HFFc6 (cell line): ENCODE measurements at places on chromosomes 12 and 14. TPM values are rescaled to one million over a fixed set of nuclear protein-coding genes. Genes with fewer than 3 reads are reported as not detected.

RNF212B gene
- total RNA-seq: not detected in 3 replicates

NGB gene
- total RNA-seq: not detected in 3 replicates

FOXA1 gene
- 0.36 to 7.6 TPM (median 0.78 TPM) in 3 replicates for total RNA-seq

MYF6 gene
- not detected in 3 replicates for total RNA-seq

FAM90A1 gene
- 0.09 to 0.30 TPM in 2 of 3 replicates, not detected in the other for total RNA-seq

KRT5 gene
- total RNA-seq: not detected in 3 replicates

TMEM233 gene
- not detected in 3 replicates for total RNA-seq

PTGER2 gene
- 0.29 to 0.73 TPM (median 0.37 TPM) in 3 replicates for total RNA-seq

RERG gene
- not detected in 3 replicates for total RNA-seq

ATP23 gene
- 3.2 to 3.6 TPM (median 3.5 TPM) in 3 replicates for total RNA-seq

C12orf42 gene
- not detected in 2 replicates for total RNA-seq

LPAR5 gene
- not detected in 3 replicates for total RNA-seq

SOAT2 gene
- 0.21 to 0.25 TPM (median 0.21 TPM) in 3 replicates for total RNA-seq

SENP1 gene
- 15.0 to 18.5 TPM (median 15.2 TPM) in 3 replicates for total RNA-seq

SLCO1B3 gene
- total RNA-seq: not detected in 3 replicates

LMNTD1 gene
- total RNA-seq: 0.38 to 0.94 TPM (median 0.81 TPM) in 3 replicates

BICDL1 gene
- total RNA-seq: not detected in 3 replicates

CCDC177 gene
- total RNA-seq: not detected in 2 replicates

MTHFD1 gene
- 81.3 to 107 TPM (median 104 TPM) in 3 replicates for total RNA-seq

CELA1 gene
- not detected in 3 replicates for total RNA-seq

GRIN2B gene
- total RNA-seq: not detected in 3 replicates

MFAP5 gene
- 46.6 to 194 TPM (median 50.8 TPM) in 3 replicates for total RNA-seq

NUMB gene
- 64.3 and 70.5 TPM in 2 replicates for total RNA-seq

PAH gene
- not detected in 2 replicates for total RNA-seq

CLEC7A gene
- not detected in 3 replicates for total RNA-seq

LRCOL1 gene
- 0.34 and 0.51 TPM in 2 replicates for total RNA-seq

B4GALNT3 gene
- total RNA-seq: not detected in 3 replicates

IL23A gene
- 0.38 TPM in 1 of 3 replicates, not detected in the others for total RNA-seq

AMDHD1 gene
- total RNA-seq: not detected in 3 replicates

LTBP2 gene
- total RNA-seq: 121 to 170 TPM (median 121 TPM) in 3 replicates

KRT71 gene
- total RNA-seq: not detected in 3 replicates

CCDC198 gene
- not detected in 3 replicates for total RNA-seq

CLEC4C gene
- not detected in 3 replicates for total RNA-seq

ORMDL2 gene
- total RNA-seq: 91.2 to 95.6 TPM (median 95.0 TPM) in 3 replicates

NELL2 gene
- total RNA-seq: not detected in 3 replicates

AKAP3 gene
- 0.64 to 1.3 TPM (median 1.2 TPM) in 3 replicates for total RNA-seq

CPNE6 gene
- not detected in 3 replicates for total RNA-seq

TSHR gene
- total RNA-seq: not detected in 3 replicates

TAS2R10 gene
- not detected in 2 replicates for total RNA-seq

RASSF9 gene
- total RNA-seq: 0.05 TPM in 2 of 3 replicates, not detected in the other

SLC39A5 gene
- not detected in 3 replicates for total RNA-seq

KLRG1 gene
- total RNA-seq: 0.25 TPM in 1 of 3 replicates, not detected in the others

REP15 gene
- 2.1 and 3.3 TPM in 2 replicates for total RNA-seq

GZMB gene
- total RNA-seq: not detected in 3 replicates

CCDC60 gene
- not detected in 3 replicates for total RNA-seq

CCDC196 gene
- not detected in 3 replicates for total RNA-seq

PDE6H gene
- total RNA-seq: not detected in 3 replicates

NTF3 gene
- total RNA-seq: 7.4 and 9.5 TPM in 2 replicates

ESRRB gene
- total RNA-seq: not detected in 3 replicates

RNASE7 gene
- total RNA-seq: not detected in 3 replicates

RASSF8 gene
- total RNA-seq: 73.6 and 75.7 TPM in 2 replicates

RBP5 gene
- not detected in 2 replicates for total RNA-seq

GLIPR1L2 gene
- total RNA-seq: 0.19 to 1.3 TPM (median 0.34 TPM) in 3 replicates

CSRP2 gene
- total RNA-seq: 28.6 and 32.7 TPM in 2 replicates

POTEG gene
- not detected in 3 replicates for total RNA-seq

FAM181A gene
- total RNA-seq: not detected in 3 replicates

KCNA5 gene
- not detected in 3 replicates for total RNA-seq

KRT73 gene
- not detected in 3 replicates for total RNA-seq

HRK gene
- total RNA-seq: not detected in 3 replicates
